Non-pigmented ciliary epithelial cell (primary cell): ENCODE measurements at places on chromosomes 13 and 19.

GRCh38 chr19:3607303-3608078 is 816 bp upstream of the TBXA2R start:
- DNase-seq = no peak

- no peak for DNase-seq
These were observed 118.3 kb downstream of the USP12 start for GRCh38 chr13:27053210-27053884.

DNA sequence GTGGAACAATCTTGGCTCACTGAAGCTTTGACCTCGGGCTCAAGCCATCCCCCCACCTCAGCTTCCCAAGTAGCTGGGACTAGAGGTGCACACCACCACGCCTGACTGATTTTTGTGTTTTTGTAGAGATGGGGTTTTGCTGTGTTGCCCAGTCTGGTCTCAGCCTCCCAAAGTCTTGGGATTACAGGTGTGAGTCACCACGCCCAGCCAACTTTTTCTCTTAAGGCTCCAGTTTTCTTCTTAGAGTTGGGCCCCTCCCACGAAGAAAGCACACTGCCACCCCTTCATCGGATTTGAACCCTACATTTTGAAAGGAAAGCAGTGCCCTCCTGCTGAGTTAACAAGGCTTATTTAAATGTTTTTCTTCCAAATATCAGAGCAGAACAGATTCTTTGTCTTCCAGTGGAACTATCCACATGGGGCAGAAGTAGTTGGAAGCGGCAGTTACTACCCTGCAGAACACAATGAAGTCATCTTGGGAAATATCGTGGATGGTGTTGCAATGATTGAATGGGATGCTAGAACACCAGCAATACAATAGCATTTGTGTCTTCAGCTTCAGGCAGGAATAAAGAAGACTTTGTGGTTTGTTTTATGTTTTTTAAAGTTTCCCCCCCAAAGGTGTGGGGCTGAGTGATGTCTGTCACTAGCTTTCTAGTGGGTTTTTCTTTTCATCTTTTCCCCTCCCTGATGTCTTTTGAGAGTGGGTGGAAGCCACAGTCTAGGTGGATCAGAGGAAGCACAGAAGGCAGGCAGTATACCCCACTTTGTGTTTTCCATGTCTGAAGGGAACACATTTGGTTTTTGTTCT is 8.9 kb downstream of the ACTN4 start:
- no peak for DNase-seq

DNA sequence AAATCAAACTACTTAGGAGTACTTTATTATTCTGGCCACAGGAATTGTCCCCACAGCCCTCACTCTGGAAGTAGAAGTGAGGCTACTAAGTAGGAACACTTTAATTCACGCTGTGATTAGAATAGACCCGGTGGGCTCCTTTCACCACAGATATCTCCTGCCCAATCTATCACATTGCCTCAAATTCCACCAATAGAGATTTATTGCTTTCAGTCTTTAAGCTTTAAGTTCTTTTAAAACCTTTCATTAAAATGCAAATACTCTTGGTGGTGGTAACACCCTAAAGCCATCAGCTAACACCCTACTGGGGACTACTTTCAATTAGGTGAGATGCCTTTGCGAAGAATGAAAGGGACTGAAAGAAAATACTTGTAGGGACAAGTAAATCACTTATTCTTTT is 181.9 kb downstream of the DACH1 start:
- DNase-seq = no peak

- DNase-seq = no peak
These were observed 5.9 kb upstream of the GPR18 start for GRCh38 chr13:99264051-99264450.

DNA sequence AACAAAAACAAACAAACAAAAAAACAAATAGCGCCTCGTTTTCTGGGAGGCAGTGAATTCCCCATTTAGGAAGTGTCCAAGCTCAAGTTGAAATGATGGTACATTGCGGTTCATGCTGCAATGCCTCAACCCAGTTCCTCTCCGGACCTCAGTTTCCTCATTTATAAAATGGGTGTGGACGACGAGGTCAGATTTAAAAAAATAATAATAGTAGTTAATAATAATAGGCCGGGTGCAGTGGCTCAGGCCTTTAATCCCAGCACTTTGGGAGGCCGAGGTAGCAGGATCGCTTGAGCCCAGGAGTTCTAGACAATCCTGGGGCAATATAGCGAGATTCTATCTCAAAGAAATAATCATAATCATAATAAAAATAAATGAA is 15.5 kb upstream of the ERCC1 start:
- DNase-seq = no peak

DNA sequence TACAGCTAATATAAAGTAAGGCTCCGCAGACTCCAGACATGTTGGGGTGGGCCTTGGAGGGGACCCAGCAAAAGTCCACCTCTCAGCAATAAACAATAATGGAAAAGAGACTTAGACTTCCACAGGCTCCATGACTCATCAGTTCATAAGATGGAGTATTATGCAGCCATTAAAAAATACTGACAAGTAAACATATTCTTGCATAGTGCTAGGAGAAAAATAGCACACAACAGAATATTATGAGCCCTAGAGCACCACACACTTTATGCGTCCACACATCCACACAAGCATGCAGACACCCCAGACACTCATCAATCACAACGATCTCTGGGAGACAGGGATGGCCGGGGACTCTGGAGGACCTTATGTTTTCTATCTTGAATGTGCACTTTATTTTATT is 46.0 kb downstream of the PDCD5 start:
- no peak for DNase-seq
